Occipital lobe (tissue), 3 donors: ENCODE measurements at places on chromosomes 7 and 10.

DNA sequence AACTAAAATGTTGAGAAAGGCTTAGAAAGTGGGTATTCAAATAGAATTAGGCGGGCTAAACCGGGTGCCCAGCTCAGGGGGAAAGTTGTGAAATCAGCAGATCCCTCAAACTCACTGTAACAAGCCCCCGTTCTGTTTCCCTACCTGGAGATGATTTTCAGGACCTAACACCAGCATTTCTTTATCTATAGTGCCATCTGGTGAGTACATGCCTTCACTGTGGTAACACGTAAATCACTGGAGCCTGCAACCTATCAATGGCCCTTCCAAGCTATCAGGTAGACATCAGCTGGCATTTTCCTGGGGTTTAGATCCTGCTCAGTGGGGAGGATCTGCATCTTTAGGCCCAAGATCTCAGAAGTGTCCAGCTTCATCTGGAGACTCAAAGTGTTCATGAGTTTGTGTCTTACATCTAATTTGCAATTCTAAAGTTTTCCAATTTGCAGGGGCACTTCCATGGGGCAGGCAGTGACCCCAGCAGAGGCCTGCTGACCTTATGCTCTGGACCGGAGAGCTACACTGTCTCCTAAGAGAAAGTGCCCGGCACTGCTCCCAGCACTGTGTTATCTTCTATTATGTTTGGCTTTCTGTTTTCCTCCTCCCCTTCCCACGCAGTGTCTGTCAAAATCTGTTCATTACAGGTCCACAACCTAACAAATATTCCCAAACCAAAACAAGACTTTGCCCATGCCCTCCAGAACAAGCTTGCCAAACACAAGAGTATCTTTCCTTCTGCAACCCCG lies 132.5 kb downstream of the LSM5 start:
- no peak for DNase-seq

DNA sequence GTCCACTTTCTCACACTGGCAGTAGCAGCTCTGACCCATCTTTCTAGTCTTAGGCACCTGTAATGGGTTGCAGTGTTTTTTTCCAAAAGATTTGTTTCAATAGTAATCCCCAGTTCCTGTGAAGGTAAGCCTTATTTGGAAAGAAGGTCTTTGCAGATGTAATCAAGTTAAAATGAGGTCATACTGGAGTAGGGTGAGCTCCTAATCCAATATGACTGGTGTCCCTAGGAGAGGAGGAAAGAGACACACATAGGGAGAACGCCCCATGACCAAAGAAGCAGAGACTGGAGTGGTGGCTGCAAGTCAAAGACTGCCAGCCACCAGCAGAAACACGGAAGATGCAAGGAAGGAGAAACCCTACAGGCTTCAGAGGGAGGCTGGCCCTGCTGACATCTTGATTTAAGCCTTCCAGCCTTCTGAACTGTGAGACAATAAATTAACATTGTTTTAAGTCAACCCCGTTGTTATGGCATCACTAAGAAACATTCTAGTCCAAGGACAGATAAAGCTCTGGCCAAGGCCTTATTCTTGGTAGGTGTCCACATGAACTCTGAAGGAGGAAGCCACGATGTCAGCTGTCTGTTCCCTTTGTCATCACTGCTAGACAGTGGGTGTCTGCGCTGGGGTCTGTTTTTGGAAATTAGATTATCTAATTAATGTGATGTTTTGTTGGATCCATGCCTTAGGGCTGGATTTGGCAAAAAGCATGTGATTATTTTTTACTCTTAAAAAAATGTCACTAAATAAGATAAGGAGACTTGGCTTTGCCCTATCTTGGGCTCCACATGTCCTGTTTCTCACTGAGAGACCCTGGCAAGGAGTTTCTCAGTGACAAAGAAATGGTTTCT lies 214.9 kb downstream of the KCNMA1 start:
- DNase-seq: no peak

DNA sequence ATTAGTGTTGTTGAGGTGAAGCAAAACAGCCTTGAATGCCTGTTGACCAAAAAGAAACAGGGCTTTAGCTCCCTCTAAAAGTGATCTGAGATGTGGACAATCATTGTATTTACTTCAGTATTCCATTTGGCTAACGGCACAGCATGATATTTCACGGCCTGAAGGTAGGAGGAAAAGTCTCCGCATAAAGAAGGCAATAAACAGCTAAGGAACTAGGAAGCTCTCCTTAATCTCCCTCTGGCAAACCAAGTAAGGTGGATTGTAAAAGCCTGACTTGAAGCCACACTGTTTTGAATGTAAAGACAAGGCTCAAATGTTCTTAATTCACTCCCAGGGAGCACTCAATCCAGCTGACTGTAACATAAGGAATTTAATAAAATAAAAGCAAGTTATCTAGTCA lies 160.0 kb upstream of the ZNF804B start:
- no peak for DNase-seq

- no peak for DNase-seq
These were observed 96.4 kb upstream of the PCGF5 start for GRCh38 chr10:91124016-91124415.

DNA sequence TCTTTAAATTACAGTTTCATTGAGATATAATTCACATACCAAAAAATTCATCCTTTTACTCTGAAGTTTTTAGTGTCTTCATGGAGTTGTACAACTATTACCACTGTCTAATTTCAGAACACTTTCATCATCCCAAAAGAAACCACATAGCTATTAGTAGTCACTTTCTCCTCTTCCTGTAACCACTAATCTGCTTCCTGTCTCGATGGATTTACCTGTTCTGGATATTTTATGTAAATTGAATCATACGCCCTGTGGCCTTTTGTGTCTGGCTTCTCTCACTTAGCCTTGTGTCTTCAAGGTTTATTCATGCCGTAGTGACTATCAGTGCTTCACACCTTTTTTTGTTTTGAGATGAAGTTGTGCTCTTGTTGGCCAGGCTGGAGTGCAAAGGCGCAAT lies 135.5 kb downstream of the DOCK1 start:
- no peak for DNase-seq

DNA sequence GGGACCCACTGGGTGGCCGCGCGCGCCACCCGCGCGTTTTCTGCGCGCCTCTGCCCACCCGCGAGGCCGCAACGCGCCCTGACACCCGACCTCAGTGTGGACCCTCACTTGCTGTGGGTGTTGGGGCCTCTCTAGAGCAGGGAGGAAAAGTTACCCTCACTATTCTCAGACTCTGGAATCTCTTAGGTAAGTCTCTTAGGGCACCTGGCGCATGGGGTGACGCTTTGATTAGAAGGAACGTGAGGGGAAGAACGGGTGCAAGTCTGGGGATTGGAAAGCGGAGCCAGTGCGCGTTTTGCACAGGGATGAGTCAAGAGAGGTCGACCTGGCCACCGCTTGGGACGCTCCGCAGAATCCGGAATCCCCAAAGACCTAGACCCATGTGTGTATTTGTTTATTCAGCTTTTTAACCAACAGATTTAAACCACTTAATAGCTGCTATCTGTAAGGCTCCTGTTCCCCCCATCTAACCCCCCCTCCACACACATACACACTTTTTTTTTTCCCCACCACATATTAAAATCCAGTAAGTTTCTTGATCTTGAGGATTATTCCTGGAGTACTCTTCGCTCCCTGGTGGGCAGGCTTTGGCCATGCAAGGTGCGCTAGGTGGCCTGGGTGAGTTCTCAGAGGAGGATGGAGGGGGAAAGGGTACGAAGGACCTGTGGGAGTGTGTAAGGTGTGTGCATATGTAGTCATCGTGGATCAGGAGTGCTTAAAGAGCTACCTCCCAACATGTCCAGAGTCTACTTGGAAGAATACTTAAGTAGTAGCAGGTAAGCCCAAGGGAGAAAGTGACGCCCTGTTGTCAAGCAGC lies 169.1 kb upstream of the PPP1R3A start:
- no peak for DNase-seq

DNA sequence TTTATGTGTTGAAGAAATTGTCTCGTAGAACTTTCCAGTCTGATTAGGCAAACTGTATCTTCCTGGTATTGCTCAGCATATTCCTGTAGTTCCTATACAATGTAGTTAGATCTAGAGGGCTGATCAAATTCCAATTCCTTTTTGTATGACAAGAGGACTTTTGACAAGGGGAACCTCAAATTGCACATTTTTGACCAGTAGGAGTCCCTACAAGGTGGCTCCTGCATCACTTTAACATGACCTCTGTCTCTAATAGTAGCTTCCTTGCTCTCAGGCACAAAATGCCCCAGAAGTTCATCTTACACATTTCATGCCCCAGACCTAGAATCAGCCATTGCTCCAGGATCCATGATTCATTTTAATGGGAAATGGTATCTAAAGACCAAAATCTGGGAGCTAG lies 18.7 kb downstream of the HERPUD2 start:
- DNase-seq: no peak

- no peak for DNase-seq
These were observed 38.4 kb downstream of the TAF3 start for GRCh38 chr10:7856678-7857077.

DNA sequence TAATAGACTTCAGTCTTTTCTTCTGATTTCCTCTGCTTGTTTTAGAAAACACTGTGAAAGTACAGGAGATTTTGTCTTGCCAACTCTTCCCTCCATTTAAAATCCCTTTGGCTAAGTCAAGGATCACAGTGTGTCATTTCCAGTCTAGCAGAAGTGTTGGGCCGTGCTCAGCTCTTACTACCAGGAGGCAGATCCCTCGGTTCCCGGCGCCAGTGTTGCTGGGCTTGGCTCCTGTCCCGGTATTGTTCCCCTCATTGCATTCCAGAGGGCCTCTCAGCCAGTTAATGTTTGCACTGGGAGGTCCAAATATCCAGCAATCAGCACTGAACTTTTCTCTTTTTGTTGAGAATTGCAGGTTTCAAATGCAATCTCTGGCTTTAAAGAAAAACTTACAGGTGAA lies 612.1 kb upstream of the MGMT start:
- peak; percentile 55 for DNase-seq

DNA sequence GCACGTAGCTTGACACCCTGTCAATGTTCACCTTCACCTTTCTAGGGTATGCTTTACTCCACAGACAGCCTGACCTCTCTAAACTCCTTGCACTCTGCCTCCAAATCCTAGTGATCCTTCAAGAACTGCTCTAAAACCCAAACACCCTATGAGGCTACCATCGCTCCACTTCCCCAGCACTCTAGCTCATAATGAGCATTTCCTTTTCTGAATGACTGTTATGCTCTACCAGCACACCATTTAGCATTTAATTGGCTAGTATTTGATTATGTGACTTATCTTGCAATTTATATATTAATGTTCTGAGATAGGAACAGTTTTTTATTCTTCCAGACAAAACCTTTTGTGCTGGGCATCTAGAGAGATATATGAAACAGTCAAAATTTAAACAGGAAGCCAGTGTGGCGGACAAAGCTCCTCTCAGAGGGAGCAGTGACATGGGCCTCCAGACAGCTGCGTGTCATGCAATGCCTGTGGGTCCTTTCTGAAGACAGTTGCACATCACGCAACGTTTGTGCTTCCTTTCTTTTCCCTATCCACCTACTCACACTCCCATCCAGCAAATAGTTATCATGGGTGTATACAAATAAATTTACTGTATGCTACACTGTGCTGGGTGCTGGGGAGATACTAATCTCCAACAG lies 86.3 kb downstream of the ALOX5 start:
- DNase-seq: no peak

DNA sequence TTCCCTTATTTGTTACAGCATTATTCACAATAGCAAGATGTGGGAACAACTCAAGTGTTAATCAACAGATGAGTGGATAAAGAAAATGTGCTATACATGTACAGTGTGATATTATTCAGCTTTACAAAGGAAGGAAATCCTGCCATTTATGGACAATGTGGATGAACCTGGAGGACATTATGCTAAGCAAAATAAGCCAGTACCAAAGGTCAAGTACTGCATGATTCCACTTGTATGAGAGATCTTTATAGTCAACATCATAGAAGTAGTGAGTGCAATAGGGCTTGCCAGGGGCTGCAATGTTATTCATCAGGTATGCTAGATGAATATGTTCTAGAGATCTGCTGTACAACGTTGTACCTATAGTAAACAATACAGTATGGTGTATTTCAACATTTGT lies 138.5 kb upstream of the AGR3 start:
- DNase-seq: no peak

GRCh38 chr10:72316748-72317435 lies 37.8 kb downstream of the DNAJB12 start:
- DNase-seq: no peak

GRCh38 chr10:34622945-34623344 lies 192.2 kb downstream of the PARD3 start:
- DNase-seq: no peak

GRCh38 chr10:43059828-43060227 lies 17.0 kb upstream of the RET start:
- no peak for DNase-seq

DNA sequence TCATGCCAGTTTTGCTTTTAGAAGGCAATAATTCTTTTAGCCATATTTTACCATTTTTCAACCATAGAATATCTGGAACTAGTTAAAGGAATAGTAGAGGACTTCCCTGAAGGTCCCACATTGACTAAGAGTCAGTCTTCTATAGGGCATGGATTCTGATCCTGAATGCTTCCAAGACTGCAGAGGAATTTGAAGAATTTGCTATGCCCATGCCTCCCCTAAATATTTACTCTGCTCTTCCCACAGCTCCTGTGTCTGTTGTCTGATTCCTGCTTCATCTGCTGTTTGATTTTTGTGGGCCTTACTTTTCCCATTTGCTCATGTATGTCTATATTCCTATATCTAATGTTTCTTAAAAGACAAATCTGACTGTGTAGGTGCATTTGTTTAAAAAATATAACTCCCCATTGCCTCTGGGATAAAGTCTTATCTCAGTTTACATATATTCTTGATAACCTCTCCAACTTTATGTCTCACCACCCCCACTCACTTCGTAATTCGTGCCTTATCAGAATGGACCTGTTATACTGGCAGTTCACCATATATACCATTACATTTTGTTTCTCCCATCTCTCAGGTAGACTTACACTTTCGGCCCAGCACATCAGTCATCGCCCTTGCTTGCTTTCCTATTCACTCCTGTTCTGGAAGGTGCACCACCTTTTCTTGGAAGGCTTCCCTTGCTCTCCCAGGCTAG lies 33.9 kb downstream of the LRRC4 start:
- no peak for DNase-seq

GRCh38 chr7:94190599-94191061 lies 186.5 kb upstream of the BET1 start:
- no peak for DNase-seq

- no peak for DNase-seq
These were observed 82.7 kb upstream of the KLF6 start for GRCh38 chr10:3867454-3868270.

GRCh38 chr10:80599424-80599847 lies 61.7 kb downstream of the SH2D4B start:
- no peak for DNase-seq

DNA sequence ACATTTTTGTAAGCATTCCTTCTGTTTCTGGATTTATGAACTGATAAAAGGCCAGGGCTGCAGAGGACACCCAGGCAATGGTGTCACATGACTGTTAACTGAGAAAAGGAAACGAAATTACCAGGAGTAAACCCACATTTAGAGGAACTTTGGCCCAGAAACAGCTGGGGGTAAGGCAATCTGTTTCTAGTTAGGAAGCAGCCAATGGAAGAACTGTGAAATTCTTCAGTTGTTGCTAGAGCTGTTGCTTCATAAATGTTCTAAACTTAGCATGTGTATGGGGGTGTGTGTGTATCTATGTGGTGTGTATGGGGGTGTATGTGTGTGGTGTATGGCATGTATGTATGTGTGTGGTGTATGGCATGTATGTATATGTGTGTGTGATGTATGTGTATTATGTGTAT lies 11.8 kb upstream of the PDCD4 start:
- no peak for DNase-seq

GRCh38 chr7:18457832-18458231 lies 37.7 kb upstream of the HDAC9 start:
- DNase-seq: no peak

GRCh38 chr10:56633876-56634452 lies 272.9 kb upstream of the ZWINT start:
- no peak for DNase-seq
